ENCODE measurements at places on chromosomes 3 and 15.
A peak's percentile ranks its signal among the peaks of the same experiment; 100 is the strongest.

- H3K4me1 ChIP-seq: no peaks in the 10 kb centered on the region
- no peak overlapping the region for H3K4me3 ChIP-seq
- no peak for DNase-seq
- H3K36me3 ChIP-seq: peaks cover 37% of the 10 kb centered on the region
- H3K27ac ChIP-seq: no peak overlapping the region
These were observed 40.9 kb upstream of the PTPN23 start for GRCh38 chr3:47339951-47340350.

DNA sequence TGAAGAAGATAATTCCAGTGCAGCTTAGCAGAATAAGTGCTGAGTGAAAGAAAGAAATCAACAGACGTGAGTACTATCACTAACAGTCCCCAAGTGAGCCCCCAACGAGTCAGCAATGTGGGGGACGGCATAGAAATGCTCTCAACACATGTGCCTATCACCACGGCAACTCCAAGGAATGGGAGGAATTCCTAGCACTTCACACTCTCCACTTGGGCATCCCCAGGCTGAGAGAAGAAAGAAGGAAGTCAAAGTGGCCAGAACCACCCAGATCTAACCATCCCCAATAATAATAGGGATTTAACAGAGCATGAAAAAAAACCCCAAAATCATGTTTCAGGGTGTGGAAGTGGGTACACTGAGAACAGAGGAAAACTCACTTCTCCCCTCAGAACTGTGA, 29.3 kb upstream of the CPNE4 start:
- H3K36me3 ChIP-seq: no peaks in the 10 kb centered on the region
- no peak overlapping the region for H3K27ac ChIP-seq

GRCh38 chr15:47514200-47514652, 203.1 kb upstream of the SEMA6D start:
- no peaks in the 10 kb centered on the region for H3K27me3 ChIP-seq
- no peak for DNase-seq
- H3K36me3 ChIP-seq: no peaks in the 10 kb centered on the region

- no peaks in the 10 kb centered on the region for H3K4me1 ChIP-seq
- no peak overlapping the region for H3K4me3 ChIP-seq
- H3K27me3 ChIP-seq: no peaks in the 10 kb centered on the region
- H3K27ac ChIP-seq: no peak overlapping the region
- H3K36me3 ChIP-seq: no peaks in the 10 kb centered on the region
- no peak for DNase-seq
These were observed 44.3 kb upstream of the SLC24A5 start for GRCh38 chr15:48076454-48076853.

DNA sequence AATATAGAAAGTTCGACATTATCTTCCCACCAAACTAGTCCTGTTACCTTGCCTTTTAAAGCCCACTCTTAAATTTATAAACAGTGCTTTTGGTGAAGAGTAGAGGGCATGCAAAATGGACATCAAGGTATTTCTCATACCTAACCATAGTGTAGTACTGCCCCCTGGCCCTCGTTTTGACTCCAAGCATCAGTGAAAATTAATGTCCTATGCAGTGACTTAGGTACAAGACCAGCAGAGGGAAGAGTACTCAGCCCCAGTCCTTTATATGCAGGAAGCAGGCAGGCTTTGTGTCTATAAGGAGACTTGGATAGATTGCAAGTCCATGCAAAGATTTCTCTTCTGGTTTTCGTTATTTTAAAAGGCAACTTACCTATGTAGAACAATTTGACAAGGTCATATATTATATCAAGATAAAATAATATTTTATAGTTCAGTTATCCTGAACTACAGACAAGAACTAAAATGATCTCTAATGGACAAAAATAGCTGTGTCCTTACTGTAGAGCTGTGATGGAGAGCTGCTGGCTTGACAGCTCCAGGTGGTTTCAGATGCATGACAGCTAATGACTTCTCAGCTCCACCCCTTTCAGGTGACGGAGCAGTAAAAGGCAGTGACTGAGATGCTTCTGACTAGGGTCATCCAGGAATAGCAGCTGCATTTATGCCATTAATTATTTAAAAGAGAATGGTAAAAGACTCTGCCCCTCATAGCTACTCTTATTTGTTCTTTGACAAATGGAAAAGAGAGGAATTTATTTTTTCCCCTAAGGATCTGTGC, 646.1 kb downstream of the SQOR start:
- H3K27me3 ChIP-seq: no peaks in the 10 kb centered on the region
- H3K27ac ChIP-seq: no peak overlapping the region
- H3K4me1 ChIP-seq: no peaks in the 10 kb centered on the region

GRCh38 chr3:139937674-139938279, 2.8 kb downstream of the CLSTN2 start:
- no peak overlapping the region for H3K27ac ChIP-seq
- no peaks in the 10 kb centered on the region for H3K36me3 ChIP-seq
- H3K4me1 ChIP-seq: peaks cover 12% of the 10 kb centered on the region

DNA sequence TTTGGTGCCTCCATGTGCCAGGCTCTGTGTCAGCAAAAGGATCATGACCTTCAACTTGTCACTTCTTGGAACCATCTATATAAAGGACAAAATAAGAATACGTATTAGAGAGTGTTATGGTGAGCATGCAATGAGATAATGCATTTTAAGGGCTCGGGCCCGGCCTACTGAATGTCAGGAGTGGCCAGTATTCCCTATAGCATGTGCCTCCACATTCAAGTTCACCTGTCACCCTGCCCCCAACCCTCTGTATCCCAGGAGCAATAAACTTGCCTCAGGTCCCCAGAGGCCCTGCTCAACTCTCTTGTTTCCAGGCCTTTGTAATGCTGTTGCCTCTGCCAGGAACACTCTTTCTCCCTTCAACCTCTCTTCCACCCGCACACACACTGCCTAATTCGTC, 90.2 kb upstream of the SLC6A11 start:
- no peaks in the 10 kb centered on the region for H3K36me3 ChIP-seq
- no peak overlapping the region for H3K27ac ChIP-seq
- H3K4me1 ChIP-seq: no peaks in the 10 kb centered on the region
- no peak overlapping the region for H3K4me3 ChIP-seq

- H3K4me3 ChIP-seq: no peak overlapping the region
- no peak for DNase-seq
- peaks cover 3% of the 10 kb centered on the region for H3K27me3 ChIP-seq
- no peaks in the 10 kb centered on the region for H3K36me3 ChIP-seq
- no peaks in the 10 kb centered on the region for H3K4me1 ChIP-seq
These were observed 193.3 kb upstream of the PROK2 start for GRCh38 chr3:71978150-71978721.

DNA sequence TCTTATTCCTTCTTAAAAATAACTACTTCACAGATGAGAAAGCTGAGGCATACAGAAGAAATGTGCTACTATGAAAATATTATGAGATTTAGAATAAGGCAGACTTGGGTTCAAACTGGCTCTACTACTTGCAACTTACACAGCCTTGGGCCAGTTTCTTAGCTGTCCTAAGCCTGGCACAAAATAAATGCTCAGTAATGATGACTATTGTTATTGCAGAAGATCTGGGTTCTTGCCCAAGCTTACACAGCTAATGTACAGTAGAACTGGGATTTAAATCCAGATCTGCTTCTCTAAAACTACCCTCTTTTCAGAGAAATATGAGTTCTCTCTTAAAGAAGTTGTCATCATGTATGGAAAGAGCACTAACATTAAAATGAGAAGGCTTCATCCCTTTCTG, 228.2 kb upstream of the TPRG1 start:
- no peaks in the 10 kb centered on the region for H3K36me3 ChIP-seq
- peaks cover 16% of the 10 kb centered on the region for H3K4me1 ChIP-seq
- DNase-seq: no peak
- no peak overlapping the region for H3K4me3 ChIP-seq

- H3K4me3 ChIP-seq: no peak overlapping the region
- no peaks in the 10 kb centered on the region for H3K4me1 ChIP-seq
- no peaks in the 10 kb centered on the region for H3K27me3 ChIP-seq
These were observed 43.3 kb downstream of the ADPGK start for GRCh38 chr15:72740219-72740618.

- no peaks in the 10 kb centered on the region for H3K4me1 ChIP-seq
- DNase-seq: no peak
- H3K27ac ChIP-seq: no peak overlapping the region
- no peaks in the 10 kb centered on the region for H3K27me3 ChIP-seq
- H3K4me3 ChIP-seq: no peak overlapping the region
These were observed 751 bp upstream of the PLA2G4E start for GRCh38 chr15:42021593-42021992.

GRCh38 chr15:68389041-68389930, 42.7 kb downstream of the ITGA11 start:
- peaks cover 9% of the 10 kb centered on the region for H3K27me3 ChIP-seq
- no peak overlapping the region for H3K27ac ChIP-seq
- DNase-seq: no peak
- no peaks in the 10 kb centered on the region for H3K4me1 ChIP-seq
- no peaks in the 10 kb centered on the region for H3K36me3 ChIP-seq
- no peak overlapping the region for H3K4me3 ChIP-seq

GRCh38 chr3:88996691-88997090, 110.7 kb upstream of the EPHA3 start:
- H3K36me3 ChIP-seq: no peaks in the 10 kb centered on the region
- no peak for DNase-seq
- H3K4me3 ChIP-seq: no peak overlapping the region
- H3K27me3 ChIP-seq: no peaks in the 10 kb centered on the region
- H3K4me1 ChIP-seq: no peaks in the 10 kb centered on the region

GRCh38 chr3:187039723-187040414, 99.4 kb downstream of the RPL39L start:
- H3K27me3 ChIP-seq: no peaks in the 10 kb centered on the region
- H3K27ac ChIP-seq: peak overlapping the region; percentile 71
- no peaks in the 10 kb centered on the region for H3K36me3 ChIP-seq
- H3K4me1 ChIP-seq: peaks cover 29% of the 10 kb centered on the region
- peak; percentile 63 for DNase-seq
- no peak overlapping the region for H3K4me3 ChIP-seq

DNA sequence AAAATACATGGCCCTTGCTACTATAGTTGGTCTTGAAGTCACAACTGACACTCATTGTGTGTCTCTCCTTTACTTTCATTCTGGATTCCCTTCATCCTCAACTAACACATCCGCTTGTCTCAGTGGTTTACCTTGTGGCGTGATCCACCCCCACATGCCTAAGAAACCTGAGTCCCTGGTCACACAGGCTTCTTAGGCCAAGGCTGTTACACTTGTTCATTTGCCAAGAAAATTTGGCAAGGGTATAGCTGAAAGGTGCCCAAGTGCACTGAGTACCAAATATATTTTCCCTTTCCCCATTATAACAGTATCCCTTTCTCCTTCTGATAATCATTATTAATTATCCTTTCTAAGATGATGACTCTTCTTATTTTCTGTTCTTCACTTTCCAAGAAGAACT, 207.6 kb upstream of the STAC start:
- H3K4me3 ChIP-seq: no peak overlapping the region
- no peaks in the 10 kb centered on the region for H3K36me3 ChIP-seq
- no peak overlapping the region for H3K27ac ChIP-seq
- no peak for DNase-seq
- no peaks in the 10 kb centered on the region for H3K27me3 ChIP-seq

DNA sequence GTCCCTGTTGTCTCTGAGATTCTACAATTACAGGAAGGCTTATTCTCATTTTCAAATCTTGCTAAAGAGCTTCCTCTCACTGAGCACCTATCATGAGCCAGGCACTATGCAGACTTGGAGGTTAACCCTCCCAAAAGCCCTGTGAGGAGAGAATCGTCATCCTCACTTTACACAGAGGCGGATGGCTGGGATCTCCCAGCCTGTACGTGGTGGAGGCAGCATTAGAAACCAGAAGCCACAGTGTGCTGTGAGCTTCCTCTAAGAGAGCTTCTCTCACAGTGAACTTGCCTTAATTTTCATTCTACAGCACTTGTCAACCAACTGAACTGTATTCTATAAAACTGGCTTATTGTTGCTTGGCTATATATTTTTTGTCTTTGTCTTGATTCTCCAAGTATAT, 6.1 kb upstream of the DGKG start:
- H3K27ac ChIP-seq: no peak overlapping the region
- H3K4me3 ChIP-seq: no peak overlapping the region
- DNase-seq: no peak
- peaks cover 17% of the 10 kb centered on the region for H3K27me3 ChIP-seq
- peaks cover 5% of the 10 kb centered on the region for H3K4me1 ChIP-seq

- no peak overlapping the region for H3K27ac ChIP-seq
- H3K36me3 ChIP-seq: no peaks in the 10 kb centered on the region
- H3K4me1 ChIP-seq: peaks cover 7% of the 10 kb centered on the region
- no peak overlapping the region for H3K4me3 ChIP-seq
These were observed 20.9 kb downstream of the OCA2 start for GRCh38 chr15:28078191-28078719.

- DNase-seq: no peak
- H3K4me1 ChIP-seq: no peaks in the 10 kb centered on the region
- no peaks in the 10 kb centered on the region for H3K36me3 ChIP-seq
These were observed 727.7 kb downstream of the NTRK3 start for GRCh38 chr15:87528873-87529272.

GRCh38 chr3:62169906-62170660, 203.3 kb downstream of the FEZF2 start:
- no peaks in the 10 kb centered on the region for H3K27me3 ChIP-seq
- no peak overlapping the region for H3K27ac ChIP-seq
- DNase-seq: no peak
- H3K4me3 ChIP-seq: no peak overlapping the region
- H3K4me1 ChIP-seq: no peaks in the 10 kb centered on the region
- H3K36me3 ChIP-seq: no peaks in the 10 kb centered on the region

DNA sequence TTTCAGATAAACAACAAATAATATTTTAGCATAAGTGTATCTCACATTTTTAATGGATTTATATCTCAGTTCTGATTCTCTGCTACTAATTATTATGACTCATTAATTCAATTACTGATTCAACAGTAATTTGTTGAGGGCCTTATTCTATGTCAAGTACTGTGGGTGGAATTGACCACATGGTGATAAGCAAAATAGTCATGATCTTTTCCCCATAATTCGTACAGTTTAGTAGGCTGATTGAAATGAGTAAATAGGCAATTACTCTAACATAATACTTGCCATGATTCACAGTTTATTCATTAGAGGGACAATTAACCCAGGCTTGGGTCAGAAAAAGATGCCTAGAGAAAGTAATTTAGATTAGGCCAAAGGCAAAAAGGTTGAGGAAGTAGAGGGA, 60.9 kb upstream of the SLC4A7 start:
- no peak overlapping the region for H3K4me3 ChIP-seq
- DNase-seq: no peak
- no peak overlapping the region for H3K27ac ChIP-seq
- no peaks in the 10 kb centered on the region for H3K27me3 ChIP-seq

DNA sequence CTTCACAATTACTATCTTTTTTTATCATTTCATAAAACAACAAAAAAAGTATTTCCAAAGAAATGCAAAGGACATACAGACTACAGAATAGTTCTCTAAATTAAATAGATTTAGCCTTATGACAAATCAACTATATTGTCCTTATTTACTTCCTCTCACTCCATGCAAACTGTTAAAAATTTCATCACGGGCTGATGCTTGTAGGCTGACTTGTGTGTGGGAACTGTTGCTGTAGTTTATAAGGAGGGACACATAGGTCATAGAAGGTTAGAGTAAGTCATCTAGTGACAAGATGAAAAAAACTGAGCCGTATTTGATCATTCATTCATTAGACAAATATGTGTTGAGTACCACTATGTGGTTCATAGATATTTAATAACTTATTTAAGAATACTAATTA, 232.5 kb upstream of the TBL1XR1 start:
- no peak overlapping the region for H3K4me3 ChIP-seq
- H3K36me3 ChIP-seq: no peaks in the 10 kb centered on the region
- H3K27me3 ChIP-seq: no peaks in the 10 kb centered on the region
- no peak overlapping the region for H3K27ac ChIP-seq
